ENCODE measurements at places on chromosomes 2 and 18.
A peak's percentile ranks its signal among the peaks of the same experiment; 100 is the strongest.

GRCh38 chr2:117859924-117860647 lies 45.6 kb downstream of the DDX18 start:
- DNase-seq: no peak

GRCh38 chr2:142325870-142326269 lies 195.1 kb upstream of the LRP1B start:
- DNase-seq: no peak

- DNase-seq: peak; percentile 47
Observed at GRCh38 chr2:130391058-130391871, 35.4 kb downstream of the PTPN18 start.

GRCh38 chr2:206989311-206989710 lies 50.0 kb downstream of the CPO start:
- peak; percentile 43 for DNase-seq

DNA sequence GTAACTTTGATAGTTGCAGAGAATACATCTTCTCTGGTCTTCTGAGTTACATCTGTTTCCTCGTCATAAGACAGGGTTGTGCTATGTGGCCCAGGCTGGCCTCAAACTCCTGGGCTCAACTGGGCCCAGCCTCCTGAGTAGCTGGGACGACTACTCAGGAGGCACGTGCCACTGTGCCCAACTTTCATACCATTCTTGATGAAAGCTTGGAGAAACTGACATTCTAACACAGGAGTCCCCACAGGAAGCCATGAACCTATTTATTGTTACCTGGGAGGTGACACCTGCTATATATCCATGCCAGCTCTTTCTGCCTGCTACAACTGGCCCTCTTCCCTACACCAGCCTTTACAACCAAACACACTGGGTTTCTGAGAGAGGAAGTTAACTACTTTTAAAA lies 19.1 kb downstream of the EIF2AK3 start:
- no peak for DNase-seq

GRCh38 chr2:201257956-201258665 lies 2.2 kb upstream of the CASP8 start:
- peak; percentile 68 for DNase-seq

Measured in HCT116 (cell line).